ENCODE measurements at places on chromosomes 6 and 20.

DNA sequence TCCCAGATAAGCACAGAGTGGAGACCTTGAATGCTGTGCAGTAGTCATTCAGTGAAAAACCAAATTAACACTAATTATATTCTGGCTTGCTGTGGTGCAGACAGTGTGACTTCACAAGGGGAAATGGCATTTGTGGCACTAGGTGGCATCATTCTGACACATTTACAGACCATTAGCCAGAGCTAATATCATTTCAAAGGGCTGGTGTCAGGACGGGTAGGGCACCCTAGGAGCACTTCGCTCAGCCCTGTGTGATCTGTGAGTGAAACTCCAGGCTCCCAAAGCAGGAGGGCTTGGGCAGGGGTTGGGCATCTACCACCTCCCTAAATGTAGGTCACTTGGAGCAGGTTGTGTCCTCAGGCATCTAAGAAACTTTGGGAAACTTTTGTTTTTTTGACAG lies 555.8 kb downstream of the PKHD1 start:
- no peak for DNase-seq

DNA sequence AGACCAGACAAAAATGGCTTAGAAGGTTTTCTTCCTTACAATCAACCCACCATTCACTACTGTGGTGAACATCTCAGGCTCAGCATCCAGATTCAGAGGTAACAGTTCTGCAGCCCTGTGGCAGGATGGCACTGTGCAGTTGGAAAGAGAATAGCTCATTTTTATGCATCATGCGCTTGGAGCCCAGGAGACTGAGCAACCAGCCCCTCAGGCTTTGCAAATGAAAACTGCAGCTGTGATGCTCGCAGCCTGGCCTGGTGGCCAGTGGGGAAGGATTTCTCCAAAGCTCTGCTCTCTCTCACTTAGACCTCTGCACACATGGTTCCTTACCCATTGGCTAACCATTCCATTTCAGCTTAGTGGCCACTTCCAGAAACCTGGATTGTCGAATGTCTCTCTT lies 45.8 kb downstream of the GABRR2 start:
- no peak for DNase-seq

DNA sequence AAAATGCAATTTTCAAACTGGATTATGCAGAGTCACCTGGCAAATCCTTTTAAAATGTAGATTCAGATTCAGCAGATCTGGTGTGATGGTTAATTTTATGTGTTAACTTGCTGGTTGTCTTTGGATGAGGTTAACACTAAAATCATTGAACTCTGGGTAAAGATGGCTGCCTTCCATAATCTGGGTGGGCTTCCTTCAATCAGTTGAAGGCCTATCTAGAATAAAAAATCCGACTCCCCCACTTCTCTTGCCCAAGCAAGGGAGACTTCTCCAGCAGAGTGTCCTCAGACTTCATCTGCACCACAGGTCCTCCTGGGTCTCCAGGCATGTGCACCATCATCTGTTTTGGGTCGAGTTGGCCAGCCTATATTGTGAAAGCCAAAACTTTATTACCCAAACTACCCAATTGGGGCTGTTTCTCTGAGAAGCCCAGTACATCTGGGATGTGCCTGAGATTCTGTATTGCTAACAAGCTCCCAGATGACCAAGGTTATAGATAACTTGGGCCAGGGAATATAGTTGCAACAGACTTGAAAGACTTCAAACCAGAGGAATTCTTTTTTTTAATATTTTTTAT lies 1.6 kb upstream of the SLC17A5 start:
- DNase-seq, result no peak

- no peak for DNase-seq
Observed at GRCh38 chr6:54327631-54328030, 19.4 kb downstream of the TINAG start.

DNA sequence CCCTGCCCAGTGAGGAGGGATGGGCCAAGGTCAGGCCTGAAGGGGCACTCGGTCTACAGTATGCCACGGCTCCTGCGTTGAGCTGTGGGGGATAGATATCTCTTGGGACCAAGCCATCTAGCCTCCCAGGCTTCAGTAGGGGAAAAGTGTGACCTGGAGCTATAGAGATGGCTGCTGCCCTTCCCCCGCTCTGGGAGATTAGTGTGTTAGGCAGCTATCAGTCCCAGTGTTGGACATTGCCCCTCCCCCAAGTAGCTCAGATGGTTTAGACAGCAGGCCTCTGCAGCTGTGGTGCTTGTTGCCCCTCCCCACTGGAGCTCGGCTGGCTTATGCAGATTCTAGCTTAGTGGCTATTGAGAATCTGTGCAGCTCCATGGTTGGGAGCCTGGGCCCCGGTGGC lies 56.8 kb downstream of the KHDRBS2 start:
- DNase-seq, result no peak

DNA sequence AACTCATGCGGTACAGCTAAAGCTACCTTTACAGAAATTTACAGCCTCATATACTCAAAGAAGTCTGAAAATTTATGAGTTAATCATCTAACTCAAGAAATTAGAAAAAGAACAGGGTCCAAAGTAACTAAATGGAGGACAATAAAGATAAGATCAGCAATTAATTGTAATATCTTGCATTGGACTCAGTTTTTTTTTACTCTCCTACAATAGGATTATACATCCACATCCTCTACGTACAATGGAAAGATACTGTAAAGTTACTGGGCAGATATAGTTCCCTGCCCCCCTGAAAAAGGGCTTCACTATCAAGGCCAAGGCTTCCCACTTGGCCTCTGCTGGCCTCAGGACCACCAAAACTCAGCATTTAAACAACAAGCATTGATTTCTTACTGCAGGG lies 31.5 kb upstream of the MOCS1 start:
- no peak for DNase-seq

DNA sequence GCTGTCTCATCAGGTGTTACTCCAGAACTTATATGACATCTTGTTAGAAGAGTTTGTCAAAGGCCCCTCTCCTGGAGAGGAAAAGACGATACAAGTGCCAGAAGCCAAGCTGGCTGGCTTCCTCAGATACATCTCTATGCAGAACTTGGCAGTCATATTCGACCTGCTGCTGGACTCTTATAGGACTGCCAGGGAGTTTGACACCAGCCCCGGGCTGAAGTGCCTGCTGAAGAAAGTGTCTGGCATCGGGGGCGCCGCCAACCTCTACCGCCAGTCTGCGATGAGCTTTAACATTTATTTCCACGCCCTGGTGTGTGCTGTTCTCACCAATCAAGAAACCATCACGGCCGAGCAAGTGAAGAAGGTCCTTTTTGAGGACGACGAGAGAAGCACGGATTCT lies 43.7 kb upstream of the SMIM28 start:
- DNase-seq, result no peak

DNA sequence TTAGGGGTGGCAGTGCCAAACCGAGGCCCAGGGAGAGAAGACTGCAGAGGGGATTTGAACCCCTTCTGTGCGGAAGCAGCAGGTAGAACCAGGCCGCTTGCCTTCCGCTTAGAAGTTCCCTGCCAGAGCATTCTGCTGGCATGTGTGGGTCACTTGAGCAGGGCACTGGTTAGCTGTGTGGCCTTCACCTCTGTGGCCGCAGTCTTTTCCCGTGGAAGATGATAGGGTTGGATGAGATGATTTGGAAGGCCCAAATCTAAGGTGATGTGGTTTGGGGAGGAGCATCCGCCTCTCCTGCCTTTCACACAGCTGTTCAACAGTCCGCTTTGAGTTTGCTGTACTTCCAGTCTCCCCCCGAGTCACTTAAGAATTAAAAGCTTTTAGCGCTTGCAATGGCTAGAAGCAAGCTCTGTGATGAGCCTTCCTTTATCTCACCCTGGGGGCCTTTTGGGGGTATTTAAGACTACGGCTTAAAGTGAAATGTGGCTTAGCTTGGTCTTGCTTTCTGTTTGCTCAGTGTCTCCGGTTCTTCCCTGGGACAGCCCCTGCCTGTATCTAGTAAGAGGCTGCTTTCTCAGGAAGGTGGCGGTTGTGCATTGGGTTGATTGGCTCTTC lies 743 bp downstream of the CMTR1 start:
- DNase-seq, result no peak

GRCh38 chr6:126033696-126034095 lies 47.4 kb downstream of the TRMT11 start:
- DNase-seq, result no peak
